Activated CD8-positive, alpha-beta T cell treated with anti-CD3 and anti-CD28 coated beads for 36 hours (primary cell): ENCODE measurements at places on chromosomes 5 and 9. TPM values are rescaled to one million over a fixed set of nuclear protein-coding genes. Genes with fewer than 3 reads are reported as not detected.

DNA sequence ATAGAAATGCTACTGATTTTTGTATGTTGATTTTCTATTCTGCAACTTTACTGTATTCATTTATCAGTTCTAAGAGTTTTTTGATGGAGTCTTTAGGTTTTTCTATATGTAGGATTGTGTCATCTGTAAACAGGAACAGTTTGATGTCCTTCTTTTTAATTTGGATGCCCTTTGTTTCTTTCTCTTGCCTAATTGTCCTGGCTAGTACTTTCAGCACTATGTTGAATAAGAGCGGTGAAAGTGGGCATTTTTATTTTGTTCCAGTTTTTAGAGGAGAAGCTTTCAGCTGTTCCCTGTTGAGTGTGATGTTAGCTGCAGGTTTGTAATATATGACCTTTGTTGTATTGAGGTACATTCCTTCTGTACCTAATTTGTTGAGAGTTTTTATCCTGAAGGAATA is 13.3 kb downstream of the HSD17B4 start:
- H3K4me1 ChIP-seq: peaks cover 22% of the 10 kb centered on the region
- no peaks in the 10 kb centered on the region for H3K27me3 ChIP-seq
- no peak overlapping the region for H3K27ac ChIP-seq
- H3K4me3 ChIP-seq: no peak overlapping the region
- H3K36me3 ChIP-seq: peaks cover 55% of the 10 kb centered on the region
- no peak for DNase-seq

GRCh38 chr5:127938746-127939145 is 144.8 kb upstream of the SLC12A2 start:
- no peaks in the 10 kb centered on the region for H3K27me3 ChIP-seq
- H3K4me1 ChIP-seq: peaks cover 9% of the 10 kb centered on the region
- no peak for DNase-seq
- no peak overlapping the region for H3K27ac ChIP-seq

GRCh38 chr9:966870-967269 is 9.6 kb upstream of the DMRT3 start:
- peaks cover 3% of the 10 kb centered on the region for H3K36me3 ChIP-seq
- peaks cover 8% of the 10 kb centered on the region for H3K4me1 ChIP-seq
- H3K27me3 ChIP-seq: peaks cover 66% of the 10 kb centered on the region
- no peak overlapping the region for H3K4me3 ChIP-seq

Gene ZFP37
- total RNA-seq: 1.4 TPM
